ENCODE measurements at places on chromosomes 7 and 10.

- DNase-seq = no peak
These were observed 117.8 kb upstream of the ABI1 start for GRCh38 chr10:26978519-26978918.

GRCh38 chr10:107814865-107815487 lies 650.5 kb upstream of the SORCS1 start:
- DNase-seq = no peak

- DNase-seq = no peak
These were observed 420.8 kb downstream of the PHF14 start for GRCh38 chr7:11394438-11394837.

- DNase-seq = no peak
These were observed 77.5 kb downstream of the SLC25A13 start for GRCh38 chr7:96244244-96244991.

- no peak for DNase-seq
These were observed 4.9 kb upstream of the KLHL7 start for GRCh38 chr7:23100697-23101096.

GRCh38 chr7:2520761-2521290 lies 1.3 kb downstream of the LFNG start:
- DNase-seq = no peak

DNA sequence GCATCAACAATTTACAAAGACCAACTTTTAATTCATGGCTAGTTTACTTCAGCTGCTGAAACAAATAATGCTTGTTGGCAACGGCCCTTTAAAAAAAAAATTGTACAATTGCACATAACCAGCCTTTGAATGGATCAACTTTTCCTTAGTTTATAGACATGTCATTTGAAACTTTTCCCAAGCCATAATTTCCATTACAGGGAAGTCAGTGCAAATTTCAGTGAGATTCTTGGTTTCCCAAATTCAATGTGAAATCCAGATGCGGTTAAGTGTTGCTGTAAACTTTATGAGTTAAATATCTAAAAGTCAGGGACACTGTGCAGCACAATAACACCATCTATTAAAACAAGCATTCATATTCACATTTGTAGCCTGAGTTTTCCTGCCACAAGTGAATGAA lies 182.2 kb downstream of the JAZF1 start:
- DNase-seq = no peak

DNA sequence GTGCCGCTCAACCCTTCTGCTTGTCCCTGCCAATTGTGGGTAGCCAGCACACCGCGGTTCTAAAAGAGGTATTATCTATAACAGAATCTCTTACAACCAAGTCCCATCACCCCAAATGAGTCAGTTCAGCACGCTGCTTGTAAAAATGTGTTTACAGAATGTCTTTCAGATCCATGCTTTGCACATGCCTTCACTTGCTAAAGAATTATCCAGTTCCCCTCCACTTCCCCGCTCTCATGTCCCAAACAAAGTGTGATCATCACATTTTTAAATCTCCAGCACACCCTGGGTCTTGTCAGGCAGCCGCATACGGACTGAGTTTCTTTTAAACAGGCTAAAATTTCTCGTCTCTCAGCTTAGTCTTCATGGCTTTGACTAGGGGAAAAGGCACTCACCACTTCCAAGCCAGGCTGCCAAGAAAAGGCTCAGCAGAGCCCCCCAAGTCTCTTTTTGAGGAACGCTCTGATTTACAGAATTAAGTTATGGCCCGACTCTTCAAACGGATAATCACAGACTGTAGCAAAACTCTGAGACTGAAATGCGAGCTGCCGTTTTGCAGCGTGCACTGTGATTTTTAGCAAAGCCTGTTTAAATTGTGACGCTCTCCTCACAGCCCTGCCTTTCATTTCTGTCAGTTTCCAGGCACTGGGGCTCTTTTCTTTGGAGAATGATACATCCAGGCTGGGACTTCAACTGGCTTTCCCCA lies 29.8 kb upstream of the FGFR2 start:
- DNase-seq = no peak

GRCh38 chr7:70577078-70577477 lies 554.9 kb upstream of the GALNT17 start:
- DNase-seq = no peak

- DNase-seq = no peak
These were observed 37.3 kb downstream of the TMEM60 start for GRCh38 chr7:77760809-77761453.

GRCh38 chr10:119665901-119666708 lies 14.9 kb downstream of the BAG3 start:
- DNase-seq = no peak

DNA sequence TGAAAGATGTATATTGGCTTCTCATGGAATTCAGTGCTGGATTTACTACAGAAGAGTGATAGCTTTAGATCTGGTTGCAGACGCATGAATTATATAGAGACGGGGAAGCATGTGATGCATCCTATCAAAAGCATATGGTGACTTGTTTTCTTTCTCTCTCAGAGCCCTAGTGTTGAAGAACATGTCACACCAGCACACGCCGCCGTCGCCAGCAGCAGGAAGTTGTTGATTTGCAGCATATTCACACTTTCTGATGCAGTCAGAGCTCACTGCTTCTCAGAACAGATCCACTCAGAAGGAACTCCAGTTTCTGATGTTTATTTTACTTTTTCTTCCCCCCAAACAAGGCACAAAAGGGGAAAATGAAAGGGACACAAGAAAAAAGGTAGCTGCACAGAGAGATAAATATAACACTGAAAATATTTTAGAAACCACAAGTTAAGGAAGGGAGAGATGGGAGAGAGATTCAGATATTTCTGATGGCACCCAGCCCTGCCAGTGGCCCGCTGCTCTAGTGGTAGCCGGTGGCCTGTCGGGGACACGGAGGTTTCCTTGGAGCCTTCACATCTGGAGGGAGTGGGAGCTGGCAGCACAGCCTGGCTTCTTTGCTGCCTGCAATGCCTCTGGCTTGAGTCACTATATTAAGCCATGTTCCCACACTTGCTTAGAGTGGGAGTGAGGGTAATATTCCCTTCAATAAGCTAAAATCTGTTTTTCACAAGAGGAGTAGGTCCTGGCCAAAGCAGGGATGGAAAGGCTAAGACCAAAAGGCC lies 123.2 kb downstream of the NRP1 start:
- no peak for DNase-seq

GRCh38 chr10:100696477-100696901 lies 48.9 kb upstream of the PAX2 start:
- no peak for DNase-seq
